ENCODE measurements at places on chromosomes 7 and 10.

DNA sequence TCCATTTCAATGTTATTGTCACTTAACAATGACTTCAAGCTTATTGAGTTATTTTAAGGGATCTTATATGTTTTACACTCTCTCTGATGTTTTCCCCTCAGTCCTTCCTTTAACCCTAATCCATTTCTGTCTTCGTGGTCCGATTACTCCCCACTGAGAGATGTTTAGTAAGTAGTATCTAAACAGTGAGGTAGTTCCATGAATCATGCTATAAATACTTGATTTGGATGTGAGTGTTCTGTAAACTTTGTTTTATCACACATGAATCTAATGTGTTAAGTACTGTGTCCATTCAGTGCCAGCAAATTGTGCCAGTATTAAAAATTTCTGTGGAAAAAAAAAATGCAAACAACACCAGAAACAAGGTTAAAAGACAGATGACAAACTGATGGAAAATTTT is 18.6 kb downstream of the RPP30 start:
- DNase-seq, result no peak

DNA sequence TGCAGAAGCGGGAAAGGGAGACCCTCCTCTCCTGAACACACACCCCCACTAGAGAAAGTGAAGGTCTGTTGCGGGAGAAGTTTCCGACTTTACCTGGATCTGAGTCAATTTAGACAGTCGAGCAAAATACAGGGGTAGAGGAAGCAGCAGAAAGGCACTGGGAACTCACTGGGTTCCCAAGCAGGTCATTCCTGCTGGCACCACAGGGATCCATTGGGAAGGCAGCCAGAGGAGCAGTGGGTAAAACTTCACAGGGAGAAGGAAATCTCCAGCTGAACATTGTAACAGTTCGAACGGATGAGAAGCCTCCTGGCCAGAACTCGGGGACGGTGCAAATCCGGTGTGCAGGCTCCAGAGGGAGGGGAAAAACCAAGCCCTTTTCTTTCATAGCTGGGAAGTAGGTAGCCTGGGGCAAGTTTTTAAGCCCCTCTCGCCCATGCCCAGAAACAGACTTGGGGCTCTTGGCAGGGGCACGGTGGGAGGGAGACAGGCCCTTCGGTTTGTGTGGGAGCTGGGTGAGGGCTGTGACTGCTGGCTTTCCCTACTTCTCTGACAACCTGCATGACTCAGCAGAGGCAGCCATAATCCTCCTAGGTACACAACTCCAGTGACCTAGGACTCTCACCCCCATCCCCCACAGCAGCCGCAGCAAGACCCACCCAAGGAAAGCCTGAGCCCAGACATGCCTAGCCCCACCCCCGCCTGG is 51.9 kb downstream of the DDC start:
- DNase-seq, result no peak

DNA sequence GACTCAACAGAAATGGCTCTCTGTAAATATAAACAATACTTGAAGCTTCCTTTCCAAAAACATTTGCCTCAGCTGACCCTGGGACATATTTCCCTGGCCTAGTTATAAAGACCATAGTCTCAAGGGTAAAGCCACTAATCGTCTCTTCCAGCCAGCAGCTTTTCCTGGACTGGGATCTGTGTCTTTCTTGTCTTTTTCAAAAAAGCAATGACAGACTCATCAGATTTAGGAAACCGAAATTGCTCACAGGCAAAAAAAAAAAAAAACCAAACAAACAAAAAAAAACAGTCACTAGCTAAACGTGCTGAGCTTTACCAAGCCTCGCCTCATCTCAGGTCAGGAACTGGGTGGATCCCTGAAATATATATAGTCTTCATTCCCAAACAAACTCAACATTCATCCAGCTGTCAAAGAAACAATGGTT is 23.5 kb downstream of the STN1 start:
- no peak for DNase-seq

GRCh38 chr10:58886406-58886805 is 290.0 kb upstream of the PHYHIPL start:
- DNase-seq, result no peak

DNA sequence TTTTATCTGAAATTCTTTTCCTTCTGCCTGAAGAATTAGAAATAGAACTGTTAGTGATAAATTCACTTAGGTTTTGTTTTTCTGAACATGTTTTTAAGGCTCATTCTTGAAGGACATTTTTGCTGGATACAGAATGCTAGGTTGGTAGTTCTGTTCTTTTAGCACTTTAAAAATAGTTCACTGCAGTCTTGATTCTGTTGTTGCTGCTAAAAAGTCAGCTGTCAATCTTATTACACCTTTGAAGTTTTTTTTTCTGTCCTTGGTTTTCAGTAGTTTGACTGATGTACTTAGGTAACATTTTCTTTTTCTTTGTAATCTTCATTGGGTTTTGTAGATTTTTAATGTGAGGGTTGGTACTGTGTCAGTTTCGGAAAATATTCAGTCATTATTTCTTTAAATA is 48.7 kb downstream of the C1GALT1 start:
- no peak for DNase-seq

- no peak for DNase-seq
Measured at GRCh38 chr7:1598286-1598685, 28.5 kb upstream of the PSMG3 start.

DNA sequence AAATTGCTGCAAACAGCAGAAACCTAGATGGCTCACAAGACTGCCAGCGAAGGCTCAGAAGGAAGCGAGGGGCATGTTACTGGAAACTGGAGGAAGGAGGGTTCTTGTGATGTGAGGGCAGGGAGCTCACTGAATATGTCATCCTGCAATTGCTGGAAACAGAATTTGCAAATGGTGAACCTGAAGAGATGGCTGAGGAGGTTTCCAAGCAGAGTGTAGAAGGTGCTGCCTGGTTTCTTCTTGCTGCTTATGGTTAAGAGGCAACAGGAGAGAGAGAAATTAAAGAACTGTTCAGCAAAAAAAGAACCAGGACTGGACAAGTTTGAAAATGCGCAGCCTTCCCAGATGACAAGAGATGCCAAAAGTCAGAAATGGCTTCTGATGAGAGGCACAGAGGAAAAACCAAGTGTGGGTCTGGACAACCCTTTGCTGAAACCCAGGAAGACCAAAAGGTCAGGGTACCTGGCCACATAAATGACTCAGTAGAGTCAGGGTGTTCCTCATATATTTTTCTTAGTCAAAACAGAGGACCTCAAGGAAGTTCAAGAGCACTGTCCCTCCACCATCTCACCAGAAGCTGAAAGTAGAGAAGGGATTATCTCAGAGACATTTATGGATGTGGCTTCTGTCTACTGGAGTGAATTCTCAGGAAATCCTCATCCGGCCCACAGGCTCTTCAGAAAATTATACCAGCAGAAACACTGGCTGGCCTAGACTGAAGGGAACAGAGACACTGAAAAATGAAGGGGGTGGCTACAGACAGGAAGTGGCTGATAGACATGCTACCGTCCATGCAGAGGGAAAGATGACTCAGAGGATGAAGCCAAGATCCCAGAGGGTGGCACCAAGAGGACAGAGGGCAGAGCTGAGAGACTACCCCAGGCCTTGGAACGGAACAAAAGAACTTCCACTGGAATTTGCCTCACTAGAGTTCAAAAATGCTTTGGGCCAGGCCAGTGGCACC is 10.1 kb downstream of the PAPOLB start:
- no peak for DNase-seq

GRCh38 chr7:102120666-102121195 is 165.9 kb upstream of the SH2B2 start:
- DNase-seq, result no peak

GRCh38 chr7:87345962-87346371 is 503 bp downstream of the CROT start:
- DNase-seq, result no peak
